Chondrocyte (in vitro differentiated cells): ENCODE measurements at places on chromosomes 16 and 17.
A peak's percentile ranks its signal among the peaks of the same experiment; 100 is the strongest.

DNA sequence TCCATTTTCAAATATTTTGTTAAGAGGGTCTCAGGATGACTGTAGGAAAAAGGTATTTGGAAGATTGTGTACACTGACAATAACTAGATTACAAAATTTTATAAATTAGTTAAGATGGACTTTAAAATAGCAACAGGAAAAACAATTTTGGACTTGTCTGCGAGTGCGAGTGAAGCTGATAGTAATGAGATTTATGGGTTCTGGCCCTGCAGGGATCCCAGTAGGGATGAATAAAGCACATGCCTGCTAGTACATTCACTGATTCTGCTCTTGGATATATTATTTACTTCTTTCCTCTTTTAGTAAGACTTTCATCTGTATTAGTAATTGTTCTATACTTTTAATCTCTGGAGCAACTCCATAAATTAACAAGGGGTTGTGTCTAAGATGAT, 28.2 kb downstream of the PRKCA start:
- H3K27ac ChIP-seq, result no peak overlapping the region
- no peaks in the 10 kb centered on the region for H3K27me3 ChIP-seq
- no peak overlapping the region for H3K4me3 ChIP-seq
- H3K4me1 ChIP-seq, result peaks cover 17% of the 10 kb centered on the region
- no peak for DNase-seq
- H3K36me3 ChIP-seq, result peaks cover 3% of the 10 kb centered on the region

- no peak overlapping the region for H3K27ac ChIP-seq
- no peak overlapping the region for H3K4me3 ChIP-seq
- no peak for DNase-seq
- H3K4me1 ChIP-seq, result peaks cover 43% of the 10 kb centered on the region
Observed at GRCh38 chr17:16488186-16488967, 3.6 kb downstream of the LRRC75A start.

DNA sequence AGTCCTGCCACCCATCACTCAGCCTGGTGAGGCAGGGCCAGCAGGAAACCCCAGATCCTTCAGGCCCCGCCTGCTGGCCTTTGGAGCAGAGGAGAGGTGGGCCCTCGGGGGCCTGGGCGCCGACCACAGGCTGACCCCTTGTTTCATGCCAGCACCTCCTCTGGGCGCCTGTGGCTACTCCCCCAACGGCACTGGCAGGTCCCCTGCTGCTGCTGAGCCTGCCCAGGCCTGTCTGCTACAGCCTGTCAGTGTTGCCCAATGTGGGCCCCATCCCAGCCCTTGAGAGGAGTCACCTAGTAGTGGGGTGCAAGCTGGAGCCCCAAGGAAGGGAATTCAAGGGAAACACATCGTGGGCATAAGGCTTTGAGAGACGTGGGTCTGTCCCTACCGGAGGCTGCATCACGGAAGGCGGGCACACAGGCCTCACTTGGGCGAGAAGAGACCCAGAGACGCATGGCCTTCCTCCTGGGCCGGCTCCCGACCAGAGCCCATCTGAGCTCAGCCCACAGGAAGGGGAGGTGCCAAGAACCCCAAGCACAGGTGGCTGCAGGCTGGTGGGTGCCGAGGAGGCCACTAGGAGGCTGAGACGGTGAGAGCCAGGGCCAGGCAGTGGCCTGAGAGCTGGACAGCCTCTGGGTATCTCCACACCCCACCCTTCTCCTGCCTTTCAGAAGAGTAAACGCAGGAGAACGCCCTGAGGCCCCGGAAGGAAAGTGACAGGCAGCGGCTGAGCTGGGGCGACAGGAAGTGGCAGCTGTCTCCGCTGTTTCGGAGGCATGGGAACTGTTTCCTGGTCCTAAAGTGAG, 8.0 kb upstream of the FASN start:
- no peak for DNase-seq
- H3K27ac ChIP-seq, result peak overlapping the region; percentile 32
- H3K4me3 ChIP-seq, result no peak overlapping the region
- no peaks in the 10 kb centered on the region for H3K27me3 ChIP-seq
- H3K4me1 ChIP-seq, result peaks cover 20% of the 10 kb centered on the region

DNA sequence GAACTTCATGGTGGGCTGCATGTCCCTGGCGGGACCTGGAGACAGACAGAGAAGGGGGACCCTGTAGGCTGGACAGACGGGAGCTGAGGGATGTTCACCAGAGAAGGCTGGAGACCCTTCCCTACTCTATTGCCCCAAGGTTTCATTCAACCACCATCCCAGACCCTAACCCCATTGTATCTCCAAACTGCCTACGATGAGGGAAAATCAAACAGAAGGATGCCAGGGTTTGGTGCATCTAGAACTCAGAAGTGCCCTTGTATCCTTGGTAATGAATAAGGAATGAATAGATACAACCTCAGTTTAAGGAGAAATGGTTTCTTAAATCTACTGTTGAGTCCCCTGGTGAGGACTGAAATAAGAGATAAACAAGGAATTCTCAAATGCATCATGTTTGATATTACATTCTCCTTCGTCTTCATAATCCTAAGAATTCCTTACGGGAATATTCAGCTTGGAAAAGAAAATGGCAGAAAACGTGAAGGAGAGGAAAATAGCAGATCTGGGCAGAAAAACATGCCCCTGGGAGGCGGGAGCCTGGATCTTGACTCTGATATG, 16.4 kb downstream of the TNS4 start:
- no peaks in the 10 kb centered on the region for H3K36me3 ChIP-seq
- no peaks in the 10 kb centered on the region for H3K27me3 ChIP-seq
- H3K4me1 ChIP-seq, result peaks cover 50% of the 10 kb centered on the region
- DNase-seq, result no peak

DNA sequence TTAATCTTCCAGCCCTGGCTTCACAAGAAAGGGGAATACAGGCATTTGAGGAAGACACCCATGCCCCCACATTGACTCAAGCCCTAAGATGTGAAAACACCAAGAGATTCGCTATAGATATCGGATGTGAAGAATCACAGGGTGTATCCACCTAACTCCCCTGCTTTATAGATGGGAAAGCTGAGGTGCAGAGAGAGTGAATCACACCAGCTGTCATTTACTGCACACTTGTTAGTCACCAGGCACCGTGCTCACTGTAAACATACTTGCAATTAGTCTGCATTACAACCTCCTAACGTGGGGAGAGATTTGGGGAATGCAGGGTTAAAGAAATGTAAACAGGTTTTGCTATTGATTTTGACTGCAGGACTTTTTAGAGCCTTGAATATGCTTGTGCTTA, 325.5 kb downstream of the C16orf95 start:
- no peaks in the 10 kb centered on the region for H3K27me3 ChIP-seq
- peaks cover 21% of the 10 kb centered on the region for H3K4me1 ChIP-seq
- no peak for DNase-seq
- no peak overlapping the region for H3K27ac ChIP-seq
- H3K36me3 ChIP-seq, result no peaks in the 10 kb centered on the region

- no peaks in the 10 kb centered on the region for H3K4me1 ChIP-seq
- no peak for DNase-seq
- H3K27ac ChIP-seq, result no peak overlapping the region
- H3K36me3 ChIP-seq, result no peaks in the 10 kb centered on the region
Observed at GRCh38 chr16:77877712-77878347, 89.5 kb downstream of the VAT1L start.

GRCh38 chr17:71237903-71238538, 882.8 kb upstream of the SOX9 start:
- no peaks in the 10 kb centered on the region for H3K36me3 ChIP-seq
- H3K4me1 ChIP-seq, result peaks cover 22% of the 10 kb centered on the region
- H3K4me3 ChIP-seq, result no peak overlapping the region
